Activated naive CD4-positive, alpha-beta T cell treated with anti-CD3 and anti-CD28 coated beads for 36 hours (primary cell): ENCODE measurements at places on chromosomes 5 and 9.

GRCh38 chr9:27528886-27529315 lies 713 bp downstream of the MOB3B start:
- DNase-seq = peak; percentile 73

- DNase-seq = peak; percentile 74
These were observed 12.8 kb upstream of the MTAP start for GRCh38 chr9:21789541-21790037.

- no peak for DNase-seq
These were observed 7.7 kb downstream of the PAX5 start for GRCh38 chr9:37026113-37026930.

- DNase-seq = no peak
These were observed 113.3 kb downstream of the FGF10 start for GRCh38 chr5:44275908-44276307.

GRCh38 chr9:133148199-133149129 lies 15.2 kb downstream of the GBGT1 start:
- peak; percentile 61 for DNase-seq

DNA sequence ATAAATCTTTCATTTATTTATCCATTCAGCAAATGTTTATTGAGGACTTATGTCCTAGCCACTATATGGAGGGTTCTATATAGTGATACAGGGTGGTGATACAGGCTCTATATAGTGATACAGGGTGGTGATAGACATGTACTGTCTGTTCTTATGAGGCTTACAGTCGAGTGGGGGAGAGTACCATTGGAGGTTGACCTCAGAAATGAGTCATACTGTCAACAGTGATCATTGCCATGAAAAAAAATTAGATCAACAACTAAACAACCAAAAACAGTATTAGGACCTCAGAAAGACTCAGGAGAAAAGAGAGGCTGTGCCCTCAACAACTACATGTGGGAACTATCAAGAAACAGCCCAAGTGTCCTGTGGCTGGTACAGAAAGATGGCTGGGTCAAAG lies 22.0 kb downstream of the PAPPA start:
- no peak for DNase-seq

GRCh38 chr9:97802276-97802675 lies 50.8 kb upstream of the FOXE1 start:
- DNase-seq = no peak

DNA sequence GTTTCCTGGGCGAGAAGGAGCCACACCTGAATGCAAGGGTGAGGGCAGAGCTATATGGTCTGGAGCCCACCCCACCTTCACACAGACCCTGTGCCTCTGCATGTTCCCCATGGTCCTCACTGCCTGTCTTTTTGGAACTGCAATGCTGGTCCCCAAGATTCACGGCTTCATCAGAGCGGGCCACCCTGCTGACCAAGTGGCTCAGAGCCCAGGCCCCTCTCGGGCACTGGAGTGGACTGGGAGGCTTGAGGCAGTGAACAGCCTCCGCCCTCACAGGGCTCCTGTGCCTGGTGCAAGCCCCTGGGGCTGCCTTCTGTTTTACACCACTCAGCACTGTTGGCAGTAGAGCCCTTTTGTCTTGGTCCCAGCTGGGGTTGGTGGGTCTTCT lies 143.2 kb downstream of the CACNA1B start:
- no peak for DNase-seq

DNA sequence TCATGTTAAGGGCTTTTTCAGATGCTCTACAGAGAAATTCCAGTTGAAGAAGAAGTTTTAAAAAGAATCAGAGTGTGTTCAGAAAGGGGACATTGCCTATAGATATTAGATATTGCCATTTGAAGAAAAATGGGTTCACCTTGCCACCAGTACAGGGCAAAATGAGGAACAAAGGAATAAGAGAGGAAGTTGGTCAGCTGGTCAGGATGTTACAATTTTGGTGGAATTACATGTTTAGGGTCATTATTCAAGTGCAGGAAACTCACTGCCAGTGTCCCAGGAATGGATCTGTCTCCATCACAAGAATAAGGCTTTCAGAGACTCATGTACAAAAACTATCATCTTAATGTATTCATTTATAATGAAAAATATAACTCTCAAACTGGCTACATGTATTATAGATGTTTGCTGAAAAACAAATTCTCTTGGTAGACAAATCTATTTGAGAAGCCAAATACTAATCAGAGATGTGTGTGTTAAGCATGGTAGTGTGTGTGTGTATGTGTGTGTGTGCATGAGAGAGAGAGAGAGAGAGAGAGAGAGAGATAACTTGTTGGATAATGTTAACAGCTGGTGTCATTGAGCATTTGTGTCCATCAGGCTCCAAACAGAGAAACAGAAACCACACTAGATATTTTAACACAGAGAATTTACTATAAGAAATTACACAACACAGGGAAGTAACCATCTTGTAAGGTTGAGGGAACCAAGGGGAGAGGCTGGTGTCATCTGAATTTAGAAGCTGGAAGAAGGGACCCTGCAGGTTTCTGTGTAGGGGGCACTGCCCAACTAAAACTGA lies 5.0 kb upstream of the C1QTNF3 start:
- DNase-seq = no peak

GRCh38 chr9:111463048-111463447 lies 21.1 kb downstream of the ECPAS start:
- DNase-seq = no peak

DNA sequence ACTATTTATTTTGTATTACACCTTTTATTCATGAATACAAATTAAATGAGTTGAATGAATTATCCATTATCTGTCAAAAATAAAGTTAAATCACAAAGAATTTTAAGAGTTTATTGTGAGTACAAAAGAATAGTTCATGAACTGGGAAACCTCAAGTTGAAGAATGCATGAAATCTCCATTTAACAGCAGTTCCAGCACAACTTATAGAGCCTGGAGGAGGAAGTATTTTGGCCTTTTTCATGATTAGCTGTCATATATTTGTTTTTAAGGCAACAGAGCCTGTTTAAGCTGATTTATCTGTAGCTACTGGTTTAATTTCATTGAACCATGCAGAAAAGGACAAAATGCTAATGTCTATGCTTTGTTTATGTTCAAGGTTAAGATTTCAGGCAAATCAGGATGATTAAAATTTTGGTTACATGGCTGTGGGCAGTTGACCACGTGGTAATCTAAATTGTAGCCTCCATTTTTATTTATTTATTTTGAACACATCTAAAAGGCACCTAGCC lies 12.2 kb downstream of the SPINK1 start:
- DNase-seq = no peak

GRCh38 chr5:149796030-149796429 lies 65.9 kb downstream of the PPARGC1B start:
- no peak for DNase-seq

- no peak for DNase-seq
These were observed 101.7 kb upstream of the SPATA31D4 start for GRCh38 chr9:81826517-81826906.

GRCh38 chr9:113996531-113997001 lies 81.5 kb downstream of the AMBP start:
- DNase-seq = no peak

DNA sequence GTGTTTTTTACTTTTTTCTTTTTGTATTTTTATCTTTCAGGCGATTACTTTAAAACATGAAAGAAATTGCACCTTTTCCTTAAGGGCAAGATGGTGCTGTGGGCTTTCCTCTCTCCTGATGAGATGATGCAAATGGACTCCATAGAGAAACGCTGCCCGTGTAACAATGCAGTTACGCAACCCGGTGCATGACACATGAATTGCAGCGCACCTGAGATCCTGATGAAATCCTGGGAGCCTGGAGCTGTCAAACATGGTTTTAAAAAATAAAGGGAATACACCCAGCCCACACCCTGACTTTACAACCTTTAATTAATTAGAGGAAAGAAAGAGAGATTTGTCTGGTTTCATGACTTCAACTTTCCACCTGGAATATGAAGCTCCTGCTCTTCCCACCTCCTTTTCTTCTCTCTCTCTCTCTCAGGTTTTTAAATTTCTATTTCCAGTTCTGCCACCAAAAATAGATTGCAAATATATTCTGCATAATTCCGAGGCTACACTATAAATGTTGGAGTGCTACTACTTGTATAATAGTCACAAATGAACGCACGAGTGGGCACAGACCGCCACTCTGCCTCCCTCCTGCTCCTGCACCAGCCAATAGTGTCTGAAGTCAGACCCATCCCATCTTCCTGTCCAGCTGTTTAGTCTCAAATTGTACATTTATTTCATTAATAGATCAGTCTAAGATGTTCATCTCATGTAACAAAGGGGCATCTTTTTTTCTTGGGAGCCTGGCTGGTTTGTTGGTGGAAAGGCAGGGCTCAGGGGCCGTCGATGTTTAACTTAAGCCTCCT lies 179.1 kb downstream of the AUH start:
- DNase-seq = no peak
